Epithelial cell of proximal tubule (primary cell): ENCODE measurements at places on chromosomes 12 and 14.

GRCh38 chr12:16669756-16670155, 63.8 kb upstream of the LMO3 start:
- no peak for DNase-seq

- DNase-seq: peak; percentile 76
Measured at GRCh38 chr14:89000007-89000942, 175.8 kb downstream of the TTC8 start.

GRCh38 chr14:68328509-68328908, 464.4 kb downstream of the ZFP36L1 start:
- no peak for DNase-seq

DNA sequence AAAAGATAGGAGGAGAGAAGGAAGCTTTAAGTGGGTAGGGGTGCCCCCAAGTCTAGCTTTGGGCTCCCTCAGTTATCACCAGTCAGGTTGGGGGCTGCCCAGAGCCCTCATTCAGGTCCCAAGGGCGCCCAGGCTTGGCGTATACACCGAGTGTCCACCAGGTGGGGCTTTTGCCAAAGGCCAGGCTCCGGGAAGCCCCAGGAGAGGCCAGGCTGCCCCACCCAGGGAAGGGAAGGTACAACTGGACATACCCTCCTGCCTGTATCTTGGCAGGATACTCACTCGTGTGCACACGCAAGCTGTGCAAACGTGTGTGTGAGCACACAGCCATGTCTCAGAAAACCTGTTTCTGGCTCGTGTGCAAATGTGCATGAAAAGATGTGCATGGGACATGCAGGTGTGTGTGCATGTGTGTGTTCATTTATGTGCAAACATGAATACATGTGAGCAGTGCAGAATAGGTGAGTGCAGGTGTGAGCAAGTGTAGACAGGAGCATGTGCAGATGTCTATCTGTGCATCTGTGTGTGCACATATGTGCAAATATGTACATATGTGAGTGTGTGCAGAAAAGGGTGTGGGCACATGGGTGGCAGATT, 103.9 kb upstream of the MYL2 start:
- DNase-seq: no peak

- DNase-seq: no peak
Measured at GRCh38 chr12:109653890-109654289, 59.7 kb upstream of the FAM222A start.

GRCh38 chr14:86574051-86574777, 1044.3 kb downstream of the FLRT2 start:
- DNase-seq: no peak

- no peak for DNase-seq
Measured at GRCh38 chr12:10708862-10709261, 14.3 kb downstream of the YBX3 start.

DNA sequence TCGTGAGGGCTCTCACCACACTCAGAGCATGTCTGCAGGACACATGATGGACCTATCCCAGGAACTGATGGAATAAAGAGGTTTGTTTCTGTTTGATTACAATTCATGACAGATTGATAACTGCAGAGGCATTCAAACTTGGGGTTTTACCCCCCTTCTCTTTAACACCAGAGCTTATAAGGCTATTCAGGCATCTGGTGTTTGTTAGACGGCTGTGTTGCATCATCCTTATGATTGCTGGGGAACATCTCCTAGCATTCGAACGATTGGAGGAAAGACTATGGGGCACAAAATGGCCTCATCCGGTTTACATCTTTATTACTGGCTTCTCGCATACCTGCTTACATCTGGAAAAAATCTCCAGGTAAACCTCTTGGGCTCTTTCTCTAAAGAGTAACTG, 191.8 kb downstream of the MSRB3 start:
- no peak for DNase-seq

DNA sequence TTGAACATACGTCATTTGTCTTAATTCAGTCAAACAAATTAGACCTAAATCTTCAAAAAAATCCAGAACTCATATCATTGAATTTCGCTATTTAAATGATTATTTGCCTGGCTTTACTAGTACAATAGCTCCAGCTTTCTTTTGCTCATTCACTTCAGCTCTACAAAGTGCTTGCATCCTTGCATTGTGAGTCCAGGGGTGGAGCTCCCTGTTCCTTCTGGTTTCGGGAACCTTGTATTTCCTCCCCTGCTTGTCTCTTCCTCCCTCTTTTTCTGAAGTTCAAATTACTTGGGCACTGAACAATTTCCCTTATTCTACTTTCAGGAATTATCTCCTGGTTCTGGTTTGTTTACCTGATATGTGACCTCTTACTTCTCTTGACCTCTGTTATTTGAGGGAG, 58.1 kb upstream of the KITLG start:
- no peak for DNase-seq

- no peak for DNase-seq
Measured at GRCh38 chr14:92970271-92970670, 47.3 kb downstream of the CHGA start.

- DNase-seq: no peak
Measured at GRCh38 chr14:97177635-97178034, 380.5 kb downstream of the VRK1 start.

GRCh38 chr12:63389211-63389610, 238.2 kb upstream of the AVPR1A start:
- no peak for DNase-seq

DNA sequence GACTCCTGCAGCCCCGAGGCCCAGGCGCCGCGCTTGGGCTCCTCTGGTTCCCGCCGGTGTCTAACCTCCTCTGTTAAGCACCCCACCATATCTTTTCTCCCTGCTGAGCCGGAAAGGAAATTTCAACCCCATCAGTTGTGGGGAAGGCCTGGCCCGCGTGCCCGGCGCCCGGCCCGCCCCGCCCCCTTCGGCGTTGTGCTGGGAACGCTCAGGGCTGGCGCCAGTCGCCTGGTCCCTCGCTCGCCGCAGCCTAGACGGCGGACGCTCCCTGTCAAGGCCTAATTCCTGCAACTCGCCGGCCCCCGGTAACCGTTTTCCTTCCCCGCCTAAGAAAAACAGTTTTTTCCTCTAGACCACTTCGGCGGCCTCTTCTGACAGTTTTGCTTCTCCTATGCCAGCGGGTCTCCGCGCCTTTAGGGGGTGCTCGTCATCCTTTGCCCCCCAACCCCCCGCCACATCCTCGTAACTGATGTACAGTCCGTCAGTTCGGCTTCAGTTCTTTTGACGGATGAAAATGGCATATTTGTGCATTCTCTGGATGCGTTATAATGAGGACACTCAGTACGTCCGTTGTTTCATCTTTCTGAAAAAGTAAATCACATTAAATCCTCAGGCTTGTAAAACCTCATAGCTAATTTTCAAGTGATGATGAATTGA, 506 bp upstream of the NAP1L1 start:
- no peak for DNase-seq

DNA sequence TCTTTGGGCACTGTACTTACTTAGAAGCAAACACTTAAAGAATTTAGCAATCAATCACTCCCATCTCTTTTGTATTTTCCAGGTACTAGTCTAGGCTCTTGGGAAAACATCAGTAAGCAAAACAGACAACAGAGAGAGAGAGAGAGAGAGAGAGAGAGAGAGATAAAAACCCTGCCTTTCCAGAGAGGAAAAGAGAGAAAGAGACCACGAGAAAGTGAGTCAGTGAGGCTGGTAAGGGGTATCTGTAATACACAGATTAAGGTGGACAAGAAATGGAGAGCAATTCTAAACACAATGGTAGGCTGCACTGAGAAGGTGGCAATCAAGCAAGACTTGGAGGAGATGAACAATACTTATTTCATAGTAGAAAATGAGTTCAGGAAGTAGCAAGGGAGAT, 119.9 kb upstream of the OVCH1 start:
- DNase-seq: no peak

DNA sequence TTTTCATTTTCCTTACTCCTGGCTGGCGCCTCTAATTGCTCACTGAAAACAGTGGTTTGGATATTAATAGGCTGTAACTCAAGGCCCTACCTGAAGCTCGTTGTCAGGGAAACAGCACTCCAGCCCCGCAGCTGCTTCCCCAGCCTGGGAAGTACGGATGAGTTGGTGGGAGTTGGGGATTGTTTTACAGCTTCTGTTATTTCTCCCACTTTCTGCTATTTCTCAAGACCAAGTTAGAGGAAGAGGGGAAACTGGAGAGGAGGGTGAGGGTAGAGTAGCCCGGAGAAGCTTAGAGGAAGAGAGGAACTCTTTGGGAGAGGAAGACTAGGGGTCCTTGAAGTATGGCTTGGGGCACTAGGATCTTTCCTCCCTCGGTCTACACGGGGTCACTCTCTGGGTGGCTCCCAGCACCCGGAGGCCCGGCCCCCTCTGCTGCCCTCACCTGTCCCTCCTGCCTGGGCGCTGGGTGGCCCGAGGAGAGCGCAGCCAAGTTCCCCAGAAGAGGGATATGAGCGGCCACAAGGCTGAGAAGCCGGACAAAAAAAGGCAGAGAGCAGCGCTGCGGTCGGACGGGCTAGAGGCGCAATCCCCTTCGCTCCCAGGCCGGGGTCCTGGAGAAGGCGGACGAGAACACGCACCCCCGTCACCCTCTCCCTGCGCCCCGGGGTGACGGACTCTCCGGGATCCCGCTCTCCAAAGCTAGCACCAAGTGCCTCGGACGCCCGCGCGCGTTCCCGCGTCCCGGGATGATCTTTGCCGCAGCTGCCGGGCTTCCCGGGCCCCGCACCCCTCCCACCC, 671 bp downstream of the SPTB start:
- no peak for DNase-seq

DNA sequence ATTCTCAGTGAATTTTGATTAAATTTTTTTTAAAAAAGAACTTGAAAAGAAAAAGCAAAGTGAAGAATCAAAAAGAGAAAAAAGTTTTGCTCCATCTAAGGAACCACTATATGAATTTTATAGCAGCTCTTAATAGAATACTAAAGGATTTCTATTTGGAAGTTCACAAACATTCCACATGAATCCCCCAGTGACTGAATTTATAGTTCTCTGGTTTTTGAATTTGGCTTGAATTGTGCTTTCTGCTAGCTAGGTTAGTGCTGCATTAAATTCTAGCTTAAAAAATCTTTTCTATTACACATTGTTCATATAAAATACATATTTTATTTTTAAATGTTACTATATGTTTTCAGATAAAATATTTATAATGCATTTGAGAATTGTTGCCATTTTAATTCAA, 675.4 kb downstream of the RERGL start:
- no peak for DNase-seq

GRCh38 chr14:51334566-51334965, 94.5 kb downstream of the TMX1 start:
- DNase-seq: no peak

DNA sequence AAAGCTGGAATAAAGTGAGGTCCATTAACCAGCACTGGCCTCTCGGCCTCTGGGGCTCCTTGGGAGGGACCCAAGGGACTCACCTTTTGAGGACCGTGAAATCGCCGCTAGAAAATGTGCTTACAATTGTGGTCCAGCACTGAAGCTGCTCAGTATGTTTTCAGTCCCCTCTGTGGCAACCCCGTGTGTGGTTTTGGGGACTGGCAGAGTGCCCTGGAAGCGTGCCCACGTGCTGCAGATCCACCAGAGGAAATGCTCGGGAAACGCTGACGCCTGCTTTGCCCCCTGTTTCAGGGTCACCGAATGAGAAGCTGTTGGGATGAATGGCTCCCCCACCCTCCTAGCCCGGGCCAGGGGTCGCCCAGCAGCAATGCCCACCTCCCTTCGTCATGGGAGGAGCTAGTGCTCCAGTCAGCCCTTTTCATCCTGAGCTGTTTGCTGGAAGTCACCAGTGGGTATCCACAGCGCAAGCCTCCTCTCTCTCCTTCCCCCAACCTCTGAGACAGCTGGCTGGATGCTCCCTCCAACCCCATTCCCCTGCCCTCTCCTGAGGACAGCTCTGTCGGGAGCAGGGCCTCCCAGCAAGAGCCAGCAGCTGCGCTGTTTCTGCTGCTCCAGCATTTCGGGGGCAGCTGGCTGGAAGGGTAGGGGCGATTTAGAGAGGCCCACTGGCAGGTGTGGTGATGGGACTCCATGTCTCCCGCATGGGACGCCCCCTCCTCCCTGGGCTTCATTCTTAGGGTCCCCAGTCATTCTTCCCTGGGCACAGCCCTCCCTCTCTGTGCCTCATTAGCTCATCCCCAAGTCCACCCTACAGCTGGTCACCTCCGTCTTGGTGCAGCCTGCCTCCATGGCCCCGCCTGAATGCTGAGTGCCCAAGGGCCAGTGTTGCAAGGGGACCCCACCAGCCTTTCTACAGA, 33.2 kb upstream of the PPP1R13B start:
- no peak for DNase-seq

DNA sequence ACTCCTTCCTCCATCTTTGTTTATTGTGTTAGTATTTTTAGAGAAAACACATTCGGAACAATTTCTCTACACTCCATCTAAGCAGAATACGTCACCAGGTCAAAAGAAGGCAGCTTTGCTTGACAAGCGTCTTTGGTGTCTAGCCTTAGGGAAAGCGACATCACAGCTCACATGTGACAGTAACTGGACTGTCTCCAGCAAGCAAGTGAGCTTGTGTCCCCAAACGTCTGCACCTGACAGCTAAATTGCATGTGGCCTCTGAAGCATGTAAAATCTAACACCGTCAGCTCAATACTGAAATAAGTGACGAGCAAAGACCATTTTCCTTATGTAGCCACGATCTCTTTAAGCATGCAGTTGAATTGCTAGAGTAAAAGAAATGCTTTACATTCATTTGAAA, 509.8 kb downstream of the GLT1D1 start:
- no peak for DNase-seq

GRCh38 chr12:58541300-58541690, 379.0 kb downstream of the LRIG3 start:
- no peak for DNase-seq

DNA sequence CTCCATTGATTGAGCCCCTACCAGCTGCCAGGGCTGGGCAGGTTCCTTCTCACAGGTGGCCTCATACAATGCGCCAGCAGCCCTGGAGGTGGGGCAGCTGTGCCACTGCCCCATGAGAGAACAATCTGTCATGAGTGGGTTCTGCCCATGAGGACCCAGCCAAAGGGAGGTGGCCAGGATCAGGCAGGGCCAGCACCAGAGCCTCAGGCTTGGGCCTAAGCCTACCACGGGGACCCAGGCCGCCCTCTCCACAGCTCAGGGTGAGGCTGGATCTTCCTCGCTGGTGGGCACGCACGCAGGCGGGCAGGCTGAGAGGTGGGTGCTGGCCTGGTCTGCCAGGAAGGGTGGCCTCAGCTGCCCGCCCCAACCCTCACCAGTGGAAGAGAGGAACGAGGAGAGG, 110.7 kb downstream of the KIF26A start:
- DNase-seq: no peak

GRCh38 chr12:13386323-13387039, 190.0 kb downstream of the EMP1 start:
- no peak for DNase-seq

DNA sequence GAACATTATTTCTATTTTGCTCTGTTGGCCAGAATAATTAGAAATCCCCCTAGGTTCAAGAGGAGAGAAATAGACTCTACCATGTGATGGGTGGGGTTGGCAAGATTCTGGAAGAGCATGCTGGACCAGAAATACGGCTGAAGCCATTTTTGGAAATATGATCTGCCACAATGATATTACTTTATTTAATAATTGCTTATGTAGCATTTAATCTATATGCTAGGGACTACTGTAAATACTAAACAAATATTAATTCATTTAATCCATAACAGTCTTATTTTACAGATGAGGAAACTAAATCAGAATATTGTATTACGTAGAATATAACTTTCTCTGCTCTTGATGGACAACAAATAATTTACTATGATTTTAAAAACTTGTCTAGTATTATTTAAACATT, 193.7 kb downstream of the RAD51B start:
- DNase-seq: no peak

- no peak for DNase-seq
Measured at GRCh38 chr12:21369141-21369980, 3.3 kb upstream of the IAPP start.
